NCI-H1417 treated with DMSO at 0.1 percent for 48 hours (cell line): ENCODE measurements at places on chromosomes 2 and 18.

- DNase-seq: no peak
These were observed 18.4 kb downstream of the SH2D6 start for GRCh38 chr2:85436836-85437487.

GRCh38 chr2:200507179-200507578 is 2.7 kb downstream of the KCTD18 start:
- DNase-seq: no peak

- no peak for DNase-seq
These were observed 109.9 kb downstream of the GAREM1 start for GRCh38 chr18:32360682-32361345.

GRCh38 chr18:45628979-45629958 is 14.0 kb downstream of the SLC14A2 start:
- DNase-seq: no peak

- no peak for DNase-seq
These were observed 107.0 kb downstream of the SMIM21 start for GRCh38 chr18:75320506-75320905.

- no peak for DNase-seq
These were observed 53.9 kb upstream of the ACVR1 start for GRCh38 chr2:157929871-157930667.

- DNase-seq: no peak
These were observed 194.3 kb downstream of the LDLRAD4 start for GRCh38 chr18:13412901-13413300.

GRCh38 chr2:605674-606608 is 71.3 kb downstream of the TMEM18 start:
- no peak for DNase-seq

GRCh38 chr2:215031321-215031720 is 107.1 kb downstream of the ABCA12 start:
- no peak for DNase-seq

- DNase-seq: no peak
These were observed 11.9 kb upstream of the AGFG1 start for GRCh38 chr2:227460070-227460485.

DNA sequence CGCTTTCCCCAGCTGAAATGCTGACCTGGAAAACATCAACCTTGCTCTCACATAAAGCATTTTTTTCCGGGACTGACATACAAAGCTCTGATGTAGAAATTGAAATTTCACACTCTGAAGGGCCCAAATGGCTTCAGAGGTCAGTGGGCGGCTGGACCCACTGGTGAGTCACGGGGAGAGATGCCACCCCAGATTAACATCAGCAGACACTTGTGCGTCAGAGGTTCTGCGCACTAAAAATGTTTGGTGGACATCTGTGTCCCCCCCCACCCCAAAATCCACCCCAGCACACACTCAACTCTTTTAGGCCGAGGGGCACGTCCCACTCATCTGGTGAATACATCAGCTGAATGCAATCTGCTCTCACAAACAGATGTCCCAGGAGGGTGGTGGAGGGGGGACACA is 208.9 kb downstream of the ASB1 start:
- no peak for DNase-seq

DNA sequence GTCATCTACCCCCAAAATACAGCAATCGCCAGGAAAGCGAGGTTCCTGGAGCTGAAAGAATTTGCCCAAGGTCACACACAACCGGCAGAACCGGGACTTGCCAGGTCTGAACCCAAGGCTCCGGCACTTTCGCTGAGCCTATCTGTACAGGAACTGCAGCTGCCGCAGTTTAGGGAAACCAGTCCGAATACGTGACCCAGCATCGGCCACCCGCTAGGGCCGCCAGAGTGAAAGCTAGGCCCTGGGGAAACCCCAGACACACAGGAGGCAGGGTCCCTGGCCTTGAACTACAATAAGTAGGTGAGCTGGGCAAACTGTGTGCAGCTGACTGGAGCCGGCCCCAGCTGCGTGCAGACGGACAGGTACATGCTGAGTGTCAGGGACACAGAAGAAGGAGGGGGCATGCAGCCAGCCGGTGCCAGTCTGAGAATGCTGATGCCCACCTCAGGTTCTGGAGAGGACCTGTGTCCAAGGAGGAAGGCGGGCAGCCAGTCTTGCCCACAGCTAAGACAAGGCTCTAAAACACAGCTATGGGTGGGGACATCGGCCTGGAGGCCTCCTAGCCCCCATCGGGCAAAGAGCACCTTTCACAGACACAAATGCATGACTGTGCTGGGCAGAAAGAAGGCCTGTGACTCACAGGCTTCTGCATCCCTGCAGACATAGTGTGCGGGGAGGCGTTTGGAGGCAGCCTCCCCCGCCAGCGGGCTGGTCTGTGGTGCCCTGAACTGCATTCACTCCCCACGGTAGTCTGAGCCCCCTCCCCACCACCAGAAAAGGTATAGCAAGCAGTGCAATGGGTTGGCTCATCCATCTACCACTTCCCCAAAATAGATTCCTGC is 107.4 kb upstream of the ID2 start:
- no peak for DNase-seq

DNA sequence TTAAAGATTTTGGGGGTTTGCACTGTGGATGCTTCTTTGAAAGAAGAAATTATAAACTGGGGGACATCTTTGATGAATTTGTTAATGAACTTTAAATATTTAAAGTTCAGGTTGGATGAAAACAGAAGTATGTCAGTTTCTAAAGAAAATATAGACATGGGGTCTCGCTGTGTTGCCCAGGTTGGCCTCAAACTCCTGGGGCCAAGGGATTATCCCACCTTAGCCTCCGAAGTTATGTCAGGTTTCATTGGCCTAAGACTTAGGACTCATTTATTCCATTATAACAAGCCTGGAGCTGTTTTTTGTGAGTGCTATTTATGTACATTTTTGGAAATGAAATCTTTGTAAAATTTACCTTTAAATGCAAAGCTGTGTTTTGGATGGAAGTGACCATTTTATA is 2.5 kb downstream of the NAB1 start:
- DNase-seq: no peak

- DNase-seq: no peak
These were observed 32.9 kb upstream of the EHBP1 start for GRCh38 chr2:62672601-62673000.

DNA sequence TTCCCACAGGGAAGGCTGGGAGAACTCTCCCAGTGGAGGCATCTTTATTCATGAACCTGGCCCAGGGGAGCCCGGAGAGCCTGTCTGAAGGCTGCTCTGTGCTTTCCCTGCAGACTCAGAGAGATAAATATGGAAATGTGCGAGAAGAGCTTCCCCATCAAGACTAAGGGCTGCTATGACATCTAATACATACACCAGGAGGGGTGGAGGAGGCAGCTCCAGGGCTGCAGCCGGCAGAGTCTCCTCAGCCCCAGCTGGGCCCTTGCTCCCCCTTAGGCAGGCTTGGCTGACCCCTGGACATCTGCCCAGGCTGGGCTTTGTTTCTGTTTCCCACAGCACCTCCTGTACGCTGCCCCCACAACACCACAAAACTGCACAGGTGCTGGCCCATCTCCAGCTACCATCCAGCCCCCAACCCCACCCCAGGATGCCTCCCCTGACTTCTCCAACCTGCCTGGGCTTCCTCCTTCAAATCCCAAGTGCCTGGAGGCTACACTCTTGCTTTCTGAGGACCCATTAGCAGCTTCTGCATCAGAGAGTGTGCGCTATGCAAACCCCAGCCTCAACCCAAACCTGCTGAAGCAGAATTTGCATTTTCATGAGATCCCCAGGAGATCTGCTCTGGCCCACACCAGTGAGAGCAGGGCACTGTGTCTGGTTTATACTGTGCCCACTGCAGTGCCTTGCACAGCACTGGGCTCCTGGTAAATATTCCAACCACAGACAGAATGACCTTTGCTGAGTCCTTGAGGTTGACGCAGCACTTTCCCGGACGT is 96.8 kb downstream of the VSNL1 start:
- DNase-seq: no peak

DNA sequence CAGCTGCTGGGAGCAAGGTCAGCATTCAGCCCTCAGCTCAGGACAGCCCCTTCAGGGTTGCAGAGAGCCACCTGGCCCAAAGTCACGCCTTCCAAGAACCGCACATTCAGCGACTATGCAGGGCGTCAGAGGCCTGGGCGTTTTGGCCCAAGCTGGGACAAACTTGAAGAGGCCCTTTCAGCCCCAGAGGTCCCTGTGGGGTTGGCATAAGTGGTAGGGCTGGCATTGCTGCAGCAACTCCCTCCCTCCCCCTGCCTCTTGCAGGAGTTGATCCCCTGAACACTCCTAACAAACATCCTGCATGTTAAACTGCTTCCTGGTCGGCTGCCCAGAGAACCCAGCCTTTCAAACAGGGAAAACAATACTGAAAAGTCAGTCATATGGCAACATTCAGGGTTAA is 192.9 kb upstream of the SMAD2 start:
- DNase-seq: no peak

DNA sequence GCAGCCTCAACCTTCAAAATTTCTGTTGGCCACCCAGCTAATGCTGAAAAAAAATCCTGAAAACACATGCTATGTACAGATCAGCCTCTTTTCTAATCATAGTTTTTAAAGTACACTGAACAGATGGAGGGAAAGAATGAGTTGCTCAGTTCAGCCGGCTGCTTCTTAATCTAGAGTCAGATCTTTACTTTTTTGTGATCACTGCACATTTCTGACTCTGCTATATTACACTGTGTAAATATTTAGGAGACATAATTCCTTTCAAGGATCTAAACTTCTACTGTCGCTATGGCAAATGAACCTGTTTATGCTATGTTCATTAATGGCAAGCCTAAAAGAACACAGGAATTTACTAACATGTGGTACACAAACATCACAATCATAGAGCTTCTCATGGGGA is 114.2 kb downstream of the SRBD1 start:
- DNase-seq: no peak

DNA sequence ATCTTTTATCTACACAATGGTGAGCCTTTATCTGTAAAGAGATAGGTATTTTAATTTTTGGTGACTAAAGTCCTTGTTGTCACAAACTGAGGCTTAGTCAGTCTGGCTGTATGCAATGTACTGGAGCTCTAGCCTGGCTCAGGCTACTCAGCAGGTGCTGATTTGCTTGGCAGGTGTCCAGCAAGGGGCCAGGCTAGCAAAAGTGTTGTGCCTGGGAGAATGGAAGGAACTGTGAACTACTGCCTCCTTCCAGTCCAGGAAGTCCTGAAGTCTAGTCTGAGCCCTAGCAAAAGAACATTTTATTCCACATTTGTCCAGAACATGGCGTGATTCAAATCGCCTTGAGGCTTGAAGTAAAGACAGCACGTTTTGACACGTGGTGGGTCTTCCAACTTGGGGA is 260.5 kb downstream of the CCDC85A start:
- DNase-seq: peak; percentile 22

DNA sequence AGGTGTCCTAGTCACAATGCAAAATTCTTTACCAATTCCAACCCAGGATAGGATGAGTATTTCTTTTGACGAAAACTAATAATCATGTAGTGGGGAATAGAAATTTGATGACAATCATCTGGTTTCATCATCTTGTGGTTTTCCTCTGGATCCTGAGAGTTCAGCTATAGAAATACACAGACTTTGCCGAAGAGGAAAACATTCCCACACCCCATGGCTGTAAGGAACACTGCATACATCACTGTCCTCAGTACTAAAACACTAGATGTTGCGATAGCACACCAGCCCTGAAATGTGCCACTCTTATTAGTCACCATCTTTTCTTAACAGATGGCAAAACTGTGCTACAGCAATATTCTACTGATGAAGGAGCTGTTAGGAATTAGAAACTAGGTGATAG is 29.4 kb downstream of the CERKL start:
- DNase-seq: no peak
